CD4-positive, alpha-beta memory T cell (primary cell): ENCODE measurements at places on chromosomes 1 and 21. TPM values are rescaled to one million over a fixed set of nuclear protein-coding genes. Genes with fewer than 3 reads are reported as not detected.

DNA sequence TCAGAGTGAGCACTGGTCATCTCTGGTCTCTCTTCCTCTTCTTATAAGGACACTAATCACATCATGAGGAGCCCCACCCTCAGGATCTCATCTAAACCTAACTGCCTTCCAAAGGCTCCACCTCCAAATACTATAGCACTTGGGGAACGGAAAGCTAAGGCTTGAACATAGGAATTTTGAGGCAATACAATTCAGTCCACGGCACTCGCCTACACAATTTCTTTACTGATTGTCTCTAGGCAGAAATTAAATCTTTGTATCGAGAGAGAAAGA is 127.3 kb downstream of the RERE start:
- no peaks in the 10 kb centered on the region for H3K36me3 ChIP-seq
- no peak for DNase-seq
- H3K4me1 ChIP-seq: no peaks in the 10 kb centered on the region

GRCh38 chr1:111551623-111552411 is 48.4 kb upstream of the ADORA3 start:
- no peak overlapping the region for H3K27ac ChIP-seq
- no peak overlapping the region for H3K4me3 ChIP-seq
- H3K4me1 ChIP-seq: no peaks in the 10 kb centered on the region
- no peak for DNase-seq

GRCh38 chr21:29297483-29298347 is 1.0 kb upstream of the BACH1 start:
- H3K36me3 ChIP-seq: no peaks in the 10 kb centered on the region
- H3K4me1 ChIP-seq: peaks cover 60% of the 10 kb centered on the region
- no peak for DNase-seq

DNA sequence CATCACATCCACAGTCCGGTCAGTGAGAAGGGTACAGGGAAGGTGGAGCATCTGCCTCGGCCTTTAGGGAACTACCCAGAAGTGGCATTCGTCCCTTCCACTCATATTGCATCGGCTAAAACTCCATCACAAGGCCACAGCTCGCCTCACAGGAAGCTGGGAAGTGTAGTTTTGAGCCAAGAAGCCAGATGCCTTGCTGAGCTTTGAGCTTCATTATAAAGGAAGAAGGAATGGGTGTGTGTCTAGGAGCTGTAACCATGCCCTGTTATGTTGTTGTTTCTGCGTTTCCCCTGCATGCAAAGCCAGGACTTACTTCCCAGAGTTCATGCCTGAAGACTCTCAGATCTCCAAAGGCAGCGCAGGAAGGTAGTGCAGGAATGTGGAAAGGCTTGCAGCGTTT is 61.1 kb downstream of the OPTC start:
- no peak overlapping the region for H3K27ac ChIP-seq
- no peak for DNase-seq
- H3K27me3 ChIP-seq: no peaks in the 10 kb centered on the region
- H3K4me1 ChIP-seq: no peaks in the 10 kb centered on the region
- H3K4me3 ChIP-seq: no peak overlapping the region

DNA sequence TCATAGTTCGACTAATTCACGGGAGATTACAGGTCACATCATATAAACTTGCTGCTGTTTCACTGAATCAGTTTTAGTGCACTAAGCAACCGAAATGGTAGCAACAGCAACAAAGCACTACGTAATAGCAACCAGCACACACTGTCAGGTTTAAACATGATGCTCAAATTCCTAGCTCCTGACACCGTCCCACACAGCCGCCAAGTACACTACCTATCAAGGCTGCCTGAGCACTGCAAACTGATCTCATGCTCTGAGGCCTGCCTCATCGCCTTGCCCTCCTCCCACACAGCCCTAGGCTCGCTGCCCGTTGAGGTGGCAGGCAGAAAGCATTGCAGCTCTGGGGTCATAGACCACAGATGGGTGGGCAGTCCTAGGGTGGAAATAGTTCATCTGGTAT is 12.4 kb downstream of the LAMC2 start:
- peaks cover 10% of the 10 kb centered on the region for H3K4me1 ChIP-seq
- H3K27ac ChIP-seq: no peak overlapping the region
- DNase-seq: no peak
- H3K4me3 ChIP-seq: no peak overlapping the region
- H3K27me3 ChIP-seq: no peaks in the 10 kb centered on the region
- H3K36me3 ChIP-seq: no peaks in the 10 kb centered on the region

DNA sequence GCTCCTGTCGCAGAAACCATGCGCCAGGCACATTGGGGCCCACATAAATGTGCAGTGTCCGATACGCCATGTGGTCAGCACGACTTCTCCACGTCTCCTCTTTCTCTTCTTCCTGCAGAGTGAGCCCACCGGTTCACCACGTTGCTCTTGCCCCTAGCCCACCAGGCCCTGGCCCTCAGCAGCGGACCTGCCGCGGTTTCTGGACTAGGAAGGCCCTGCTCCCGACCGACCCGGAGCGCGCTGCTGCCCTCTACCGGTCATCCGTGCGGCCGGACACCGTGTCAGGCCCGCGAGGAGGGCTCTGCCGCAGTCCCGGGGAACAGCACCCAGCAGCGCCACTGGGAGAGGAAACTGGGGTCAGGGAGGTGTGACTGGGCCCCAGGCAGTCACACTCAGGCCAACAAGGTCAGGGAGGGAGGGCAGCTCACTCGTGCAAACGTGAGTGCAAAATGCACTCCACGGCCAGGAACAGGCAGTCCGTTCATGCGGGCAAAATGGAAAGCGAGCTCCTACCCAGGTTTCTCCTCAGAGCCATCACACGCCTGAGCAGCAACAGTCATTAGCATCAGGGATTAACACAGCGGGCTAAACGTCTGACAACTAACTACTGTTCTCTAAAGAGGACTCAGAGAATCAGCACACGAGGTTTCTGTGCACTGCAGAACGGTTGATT is 13.7 kb downstream of the TLR5 start:
- no peak overlapping the region for H3K4me3 ChIP-seq
- DNase-seq: peak; percentile 49
- no peak overlapping the region for H3K27ac ChIP-seq
- no peaks in the 10 kb centered on the region for H3K36me3 ChIP-seq
- H3K27me3 ChIP-seq: peaks cover 4% of the 10 kb centered on the region
- peaks cover 10% of the 10 kb centered on the region for H3K4me1 ChIP-seq

GRCh38 chr1:226063977-226064815 is 1.7 kb downstream of the H3-3A start:
- peak overlapping the region; percentile 89 for H3K27ac ChIP-seq
- H3K4me1 ChIP-seq: peaks cover 62% of the 10 kb centered on the region
- peak; percentile 53 for DNase-seq
- peak overlapping the region; percentile 84 for H3K4me3 ChIP-seq
- H3K27me3 ChIP-seq: no peaks in the 10 kb centered on the region

DNA sequence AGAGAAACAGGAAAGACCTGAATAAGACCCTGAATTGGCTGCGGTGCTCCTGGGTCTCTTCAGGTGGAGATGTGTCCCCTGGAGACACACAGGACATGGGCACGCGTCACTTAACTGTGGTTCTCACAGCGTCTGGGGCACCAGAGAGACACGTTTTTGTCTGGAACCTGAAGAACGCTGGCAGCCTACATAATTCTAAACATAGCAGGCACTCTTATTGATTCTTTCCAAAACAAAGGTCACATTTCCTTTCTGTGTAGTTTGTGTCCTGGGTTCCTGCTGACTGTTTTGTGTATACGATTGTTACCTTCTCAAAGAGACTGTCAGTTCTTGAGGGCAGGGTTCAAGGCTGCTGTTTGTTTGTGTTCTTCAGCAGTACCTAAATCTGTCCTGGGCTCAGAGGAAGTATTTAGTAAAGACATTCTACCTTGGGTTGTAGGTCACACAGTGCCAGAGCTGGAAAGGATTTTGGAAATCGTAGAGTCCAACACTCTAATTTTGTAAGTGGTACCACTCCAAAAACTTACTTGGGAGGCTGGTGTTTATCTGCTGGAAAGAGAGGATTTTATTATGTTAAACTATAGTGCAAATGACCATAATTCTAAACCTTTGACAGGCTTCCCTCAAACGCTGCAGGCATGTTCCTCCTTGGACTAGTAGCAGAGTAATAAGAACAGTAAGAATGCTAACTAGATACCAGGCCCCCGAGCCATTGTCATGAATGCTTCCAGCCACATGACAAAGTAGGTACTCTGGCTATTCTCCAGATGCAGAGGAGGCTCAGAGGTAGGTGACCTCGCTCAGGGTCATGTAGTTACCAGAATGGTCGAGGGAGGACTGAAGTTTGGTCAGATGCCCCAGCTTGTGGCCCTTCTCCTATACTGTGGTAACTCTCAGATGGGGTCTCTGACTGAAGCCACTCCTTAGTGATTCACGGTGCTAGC is 164.3 kb downstream of the DHRS3 start:
- DNase-seq: no peak
- H3K4me3 ChIP-seq: no peak overlapping the region
- H3K27ac ChIP-seq: no peak overlapping the region
- peaks cover 89% of the 10 kb centered on the region for H3K4me1 ChIP-seq

DNA sequence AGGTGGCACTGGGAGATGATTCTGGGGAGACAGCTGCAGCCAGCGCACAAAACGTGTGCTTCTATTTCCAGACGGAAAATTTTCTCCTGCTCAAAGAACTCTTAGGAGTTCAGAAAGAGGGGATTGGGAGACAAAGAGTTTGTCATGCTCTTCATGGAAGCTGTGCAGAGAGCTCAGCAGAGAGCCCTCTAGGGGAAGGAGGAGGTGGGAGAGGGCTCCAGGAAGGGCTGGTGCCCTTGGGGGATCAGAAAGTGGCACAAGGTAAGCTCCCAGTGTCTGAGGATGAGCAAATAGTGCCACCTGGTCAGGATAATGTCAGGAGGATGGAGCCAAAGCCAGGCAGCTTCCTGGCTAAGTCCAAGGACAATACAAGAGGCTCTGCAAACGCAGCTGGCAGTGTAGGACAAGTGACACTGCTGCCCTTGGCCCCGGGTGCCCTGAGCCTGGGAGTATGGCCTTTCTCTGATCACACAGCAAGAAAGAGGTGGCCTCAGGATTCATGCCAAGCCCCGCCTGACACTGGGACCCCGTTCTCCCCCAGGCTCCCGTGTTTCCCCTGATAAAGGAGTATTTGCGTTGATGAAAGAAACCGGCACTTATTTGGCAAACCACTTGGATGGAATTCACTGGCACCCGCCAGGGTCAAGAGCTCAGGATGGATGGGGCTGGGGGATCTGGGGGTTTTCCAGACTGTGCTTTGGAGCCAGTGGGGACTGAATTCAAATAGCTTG is 254.0 kb downstream of the PTPRU start:
- no peaks in the 10 kb centered on the region for H3K27me3 ChIP-seq
- H3K4me1 ChIP-seq: no peaks in the 10 kb centered on the region
- H3K36me3 ChIP-seq: no peaks in the 10 kb centered on the region
- H3K27ac ChIP-seq: no peak overlapping the region

DNA sequence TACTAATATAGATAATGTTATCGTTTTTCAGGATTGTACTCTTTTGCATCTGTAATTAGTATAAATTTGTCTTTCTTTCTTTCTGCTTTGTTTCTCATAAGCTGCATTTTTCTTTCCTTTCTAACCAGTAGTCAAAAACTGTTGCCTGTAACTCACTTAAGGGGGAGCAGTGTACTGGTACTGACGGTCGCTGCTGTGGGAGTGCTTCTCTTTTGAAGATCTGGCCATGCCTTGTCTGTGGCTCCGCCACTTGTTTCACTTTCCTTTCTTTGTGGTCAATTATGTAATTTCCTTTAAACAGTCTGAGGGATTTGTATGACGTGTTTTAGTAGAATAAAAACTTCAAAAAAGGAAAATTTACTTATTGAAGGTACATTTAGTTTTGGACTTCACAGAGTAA is 37.0 kb downstream of the MIA3 start:
- H3K36me3 ChIP-seq: peaks cover 79% of the 10 kb centered on the region
- DNase-seq: peak; percentile 92
- H3K4me1 ChIP-seq: peaks cover 32% of the 10 kb centered on the region
- peak overlapping the region; percentile 67 for H3K27ac ChIP-seq
- no peaks in the 10 kb centered on the region for H3K27me3 ChIP-seq
- no peak overlapping the region for H3K4me3 ChIP-seq

DNA sequence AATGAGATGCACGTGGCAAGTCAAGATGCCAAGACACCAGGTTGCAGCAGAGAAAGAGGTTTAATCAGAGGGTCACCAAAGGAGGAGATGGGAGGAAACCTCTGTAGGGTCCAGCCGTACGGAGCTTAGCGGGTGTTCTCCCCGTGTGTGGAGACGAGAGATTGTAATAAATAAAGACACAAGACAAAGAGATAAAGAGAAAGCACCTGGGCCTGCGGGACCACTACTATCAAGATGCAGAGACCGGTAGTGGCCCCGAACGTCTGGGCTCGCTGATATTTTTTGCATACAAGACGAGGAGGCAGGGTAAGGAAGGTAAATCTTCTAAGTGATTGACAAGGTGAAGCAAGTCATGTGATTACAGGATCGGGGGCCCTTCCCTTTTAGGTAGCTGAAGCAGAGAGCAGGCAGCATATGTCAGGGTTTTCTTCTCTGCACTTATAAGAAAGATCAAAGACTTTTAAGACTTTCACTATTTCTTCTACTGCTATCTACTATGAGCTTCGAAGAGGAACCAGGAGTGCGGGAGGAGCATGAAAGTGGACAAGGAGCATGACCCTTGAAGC is 41.2 kb upstream of the TDRD10 start:
- H3K27ac ChIP-seq: peak overlapping the region; percentile 20
- H3K36me3 ChIP-seq: peaks cover 5% of the 10 kb centered on the region
- no peak for DNase-seq
- no peak overlapping the region for H3K4me3 ChIP-seq
- peaks cover 70% of the 10 kb centered on the region for H3K4me1 ChIP-seq

- H3K4me1 ChIP-seq: no peaks in the 10 kb centered on the region
- H3K27me3 ChIP-seq: no peaks in the 10 kb centered on the region
- H3K36me3 ChIP-seq: no peaks in the 10 kb centered on the region
- DNase-seq: no peak
- no peak overlapping the region for H3K4me3 ChIP-seq
- H3K27ac ChIP-seq: no peak overlapping the region
These were observed 107.0 kb downstream of the PLXNA2 start for GRCh38 chr1:208137193-208137592.

DNA sequence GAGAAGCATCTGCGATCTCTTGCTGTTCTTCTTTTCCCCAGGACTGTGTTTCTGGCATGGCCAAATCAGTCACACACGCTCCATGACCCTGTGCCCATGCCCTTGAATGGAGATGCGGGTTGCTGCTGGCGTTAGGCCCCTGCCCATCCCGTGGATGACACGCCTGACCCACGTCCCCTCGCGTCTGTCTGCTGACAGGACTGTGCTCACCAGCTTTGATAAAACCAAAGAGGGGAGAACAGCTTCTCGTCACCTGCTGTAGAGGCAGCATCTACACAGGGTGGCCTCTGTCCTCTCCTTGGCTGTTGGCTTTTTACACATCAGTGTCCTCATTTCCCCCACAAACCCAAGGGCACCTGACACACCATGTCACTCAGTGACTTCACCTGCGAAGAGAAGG is 6.9 kb downstream of the MT1HL1 start:
- H3K36me3 ChIP-seq: no peaks in the 10 kb centered on the region
- H3K27me3 ChIP-seq: no peaks in the 10 kb centered on the region
- H3K27ac ChIP-seq: no peak overlapping the region
- no peaks in the 10 kb centered on the region for H3K4me1 ChIP-seq
- no peak overlapping the region for H3K4me3 ChIP-seq
- no peak for DNase-seq

- H3K4me1 ChIP-seq: peaks cover 48% of the 10 kb centered on the region
- H3K27ac ChIP-seq: no peak overlapping the region
- DNase-seq: no peak
- no peaks in the 10 kb centered on the region for H3K27me3 ChIP-seq
These were observed 14.3 kb downstream of the G0S2 start for GRCh38 chr1:209689477-209689876.

The S100A8 gene
- 0.73 TPM for total RNA-seq

The SPAG17 gene
- total RNA-seq: not detected

The SPRR2A gene
- total RNA-seq: not detected

The SPRR5 gene
- not detected for total RNA-seq

The FAM167B gene
- 0.50 TPM for total RNA-seq

The TP73 gene
- total RNA-seq: not detected

The FCRL4 gene
- total RNA-seq: not detected

The ETV3 gene
- total RNA-seq: 30.5 TPM

The ADPRS gene
- 28.6 TPM for total RNA-seq

The SELE gene
- total RNA-seq: not detected

The CHRM3 gene
- total RNA-seq: 0.09 TPM

The TNFRSF4 gene
- 13.5 TPM for total RNA-seq
